ENCODE measurements at places on chromosomes 2 and 18.

GRCh38 chr18:35743916-35744315 is 162.4 kb downstream of the GALNT1 start:
- no peak for DNase-seq

DNA sequence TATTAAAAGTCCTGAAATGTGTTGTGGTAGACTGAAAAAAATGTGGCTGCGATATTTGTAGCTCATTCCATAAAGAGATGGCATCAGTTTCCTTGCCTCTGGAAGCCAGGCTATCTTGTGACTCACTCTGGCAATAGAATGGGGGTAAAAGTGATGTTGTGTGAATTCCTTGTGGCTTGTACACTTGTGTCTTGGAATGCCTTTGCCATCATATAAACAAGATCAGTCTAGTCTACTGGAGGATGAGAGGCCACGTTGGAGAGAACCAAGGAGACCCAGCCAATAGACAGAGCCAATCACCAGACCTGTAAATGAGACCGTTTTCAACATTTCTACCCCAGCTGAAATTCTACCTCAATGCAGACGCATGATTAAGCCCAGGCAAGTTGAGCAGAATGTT is 254.1 kb downstream of the TRIB2 start:
- no peak for DNase-seq

DNA sequence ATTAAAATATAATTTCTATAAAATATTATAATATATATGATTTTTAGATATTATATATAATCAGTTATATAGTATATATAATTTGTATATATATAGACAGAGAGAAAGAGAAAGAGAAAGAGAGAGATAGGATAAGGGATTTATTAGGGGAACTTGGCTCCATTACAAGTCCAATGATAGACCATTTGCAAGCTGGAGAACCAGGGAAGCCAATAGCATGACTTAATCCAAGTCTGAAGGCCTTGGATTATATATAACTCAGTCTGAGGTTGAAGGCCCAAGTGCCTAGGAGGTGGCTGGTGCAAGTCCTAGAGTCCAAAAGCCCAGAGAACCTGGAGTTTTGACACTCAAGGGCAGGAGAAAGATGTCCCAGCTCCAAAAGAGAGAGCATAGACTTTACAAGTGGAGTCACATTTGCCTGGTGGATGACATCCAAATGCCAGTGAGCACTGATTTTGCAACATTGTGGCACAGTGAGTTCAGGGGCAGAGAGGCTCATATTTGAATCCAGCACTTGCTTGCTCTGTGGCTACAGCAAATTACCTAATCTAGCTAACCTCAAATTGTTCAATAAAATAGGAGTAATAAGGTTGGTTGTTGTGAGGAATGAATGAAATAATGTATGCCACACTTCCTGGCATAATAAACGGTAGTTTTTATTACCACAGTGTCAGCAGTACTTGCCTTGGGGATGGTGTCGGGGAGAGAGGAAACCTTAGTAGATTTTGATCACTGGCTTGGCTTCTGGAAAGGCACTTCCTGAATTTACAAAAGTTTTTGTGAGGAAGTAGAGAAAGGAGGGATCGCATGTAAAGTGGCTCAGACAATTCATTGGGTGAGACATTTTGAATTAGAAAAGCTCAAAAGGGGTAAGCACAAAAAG is 69.6 kb upstream of the CD28 start:
- DNase-seq, result no peak

GRCh38 chr2:121944072-121944831 is 188.8 kb downstream of the TSN start:
- no peak for DNase-seq

- peak; percentile 4 for DNase-seq
Measured at GRCh38 chr2:85754313-85755095, 713 bp downstream of the ATOH8 start.

DNA sequence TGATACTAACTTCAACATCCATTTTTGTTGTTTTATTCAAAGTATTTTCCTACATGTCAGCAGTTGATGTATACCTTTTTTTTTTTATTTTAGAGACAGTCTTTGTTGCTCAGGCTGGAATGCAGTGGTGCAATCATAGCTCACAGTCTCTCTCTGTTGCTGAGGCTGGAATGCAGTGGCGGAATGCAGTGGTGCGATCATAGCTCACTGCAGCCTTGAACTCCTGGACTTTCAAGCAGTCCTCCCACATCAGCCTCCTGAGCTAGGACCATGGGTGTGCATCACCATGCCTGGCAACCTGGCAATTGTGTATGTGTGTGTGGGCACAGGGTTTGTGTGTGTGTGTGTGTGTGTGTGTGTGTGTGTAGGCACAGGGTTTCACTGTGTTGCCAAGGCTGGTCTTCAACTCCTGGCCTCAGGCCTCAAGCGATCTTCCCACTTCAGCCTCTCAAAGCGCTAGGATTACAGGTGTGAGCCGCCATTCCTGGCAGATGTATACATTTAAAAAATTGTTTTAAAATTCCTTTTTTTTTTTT is 24.8 kb downstream of the SANBR start:
- DNase-seq, result no peak

GRCh38 chr2:239142806-239143205 is 258.0 kb downstream of the HDAC4 start:
- no peak for DNase-seq

- no peak for DNase-seq
Measured at GRCh38 chr2:25954199-25954752, 28.0 kb downstream of the KIF3C start.

GRCh38 chr2:199804831-199805230 is 46.2 kb downstream of the FTCDNL1 start:
- DNase-seq, result no peak

GRCh38 chr2:96856776-96857666 is 795 bp downstream of the ANKRD39 start:
- no peak for DNase-seq

- no peak for DNase-seq
Measured at GRCh38 chr2:191204433-191204832, 40.8 kb upstream of the MYO1B start.

DNA sequence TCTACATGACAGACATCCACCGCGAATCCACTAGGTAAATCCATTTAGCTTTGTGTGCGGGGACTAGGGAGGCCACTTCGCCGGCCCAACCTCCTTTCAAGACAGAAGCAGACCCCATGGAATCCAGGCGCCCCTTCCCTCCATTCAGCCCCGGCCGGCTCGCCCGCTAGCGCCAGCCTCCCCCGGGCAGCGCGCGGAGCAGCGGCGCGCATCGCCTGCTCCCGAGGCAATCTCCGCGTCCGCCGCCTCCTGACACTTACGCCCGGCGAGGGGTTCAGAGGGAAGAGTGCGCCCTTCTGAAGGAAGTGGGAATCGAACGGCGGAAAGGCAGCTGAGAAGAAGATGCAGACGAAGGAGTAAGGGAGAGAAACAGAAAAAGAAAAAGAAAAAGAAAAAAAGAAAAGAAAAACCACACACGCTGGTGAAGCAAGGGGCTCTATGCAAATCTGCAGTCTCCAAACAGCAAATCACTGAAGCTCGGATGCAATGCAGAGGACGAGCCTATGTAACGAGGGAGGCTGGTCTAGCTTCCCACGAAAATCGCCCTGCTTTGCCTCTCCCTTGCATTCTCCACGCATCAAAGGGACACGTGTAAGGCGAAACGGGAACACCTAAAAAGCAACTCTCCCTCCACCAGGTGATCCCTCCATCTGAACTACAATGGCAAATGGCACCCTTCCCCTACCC is 684.4 kb downstream of the NRXN1 start:
- no peak for DNase-seq

- no peak for DNase-seq
Measured at GRCh38 chr2:14524041-14524802, 108.3 kb upstream of the LRATD1 start.

All from stimulated activated CD8-positive, alpha-beta memory T cell treated with anti-CD3 and anti-CD28 coated beads, Interleukin-7, amount 100 ng/mL, for 48 hours (primary cell).